ENCODE measurements at places on chromosomes 16 and 17.

GRCh38 chr17:36949461-36949927, 740 bp downstream of the AATF start:
- DNase-seq: peak; percentile 55

GRCh38 chr17:1376061-1376460, 24.0 kb downstream of the YWHAE start:
- no peak for DNase-seq

DNA sequence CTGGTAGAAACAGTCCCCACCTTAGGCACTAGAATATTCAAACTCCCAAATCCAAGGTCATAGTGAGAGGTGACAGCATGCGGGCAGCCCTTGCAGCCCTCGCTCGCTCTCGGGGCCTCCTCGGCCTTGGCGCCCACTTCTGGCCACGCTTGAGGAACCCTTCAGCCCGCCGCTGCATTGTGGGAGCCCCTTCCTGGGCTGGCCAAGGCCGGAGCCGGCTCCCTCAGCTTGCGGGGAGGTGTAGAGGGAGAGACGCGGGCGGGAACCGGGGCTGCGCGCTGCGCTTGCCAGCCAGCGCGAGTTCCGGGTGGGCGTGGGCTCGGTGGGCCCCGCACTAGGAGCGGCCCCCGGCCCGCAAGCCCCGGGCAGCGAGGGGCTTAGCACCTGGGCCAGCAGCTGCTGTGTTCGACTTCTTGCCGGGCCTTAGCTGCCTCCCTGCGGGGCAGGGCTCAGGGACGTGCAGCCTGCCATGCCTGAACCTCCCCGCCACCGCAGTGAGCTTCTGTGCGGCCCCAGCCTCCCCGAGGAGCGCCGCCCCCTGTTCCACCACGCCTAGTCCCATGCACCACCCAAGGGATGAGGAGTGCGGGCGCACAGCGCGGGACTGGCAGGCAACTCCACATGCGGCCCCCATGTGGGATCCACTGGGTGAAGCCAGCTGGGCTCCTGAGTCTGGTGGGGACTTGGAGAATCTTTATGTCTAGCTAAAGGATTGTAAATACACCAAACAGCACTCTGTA, 45.0 kb downstream of the KPNA2 start:
- DNase-seq: no peak

DNA sequence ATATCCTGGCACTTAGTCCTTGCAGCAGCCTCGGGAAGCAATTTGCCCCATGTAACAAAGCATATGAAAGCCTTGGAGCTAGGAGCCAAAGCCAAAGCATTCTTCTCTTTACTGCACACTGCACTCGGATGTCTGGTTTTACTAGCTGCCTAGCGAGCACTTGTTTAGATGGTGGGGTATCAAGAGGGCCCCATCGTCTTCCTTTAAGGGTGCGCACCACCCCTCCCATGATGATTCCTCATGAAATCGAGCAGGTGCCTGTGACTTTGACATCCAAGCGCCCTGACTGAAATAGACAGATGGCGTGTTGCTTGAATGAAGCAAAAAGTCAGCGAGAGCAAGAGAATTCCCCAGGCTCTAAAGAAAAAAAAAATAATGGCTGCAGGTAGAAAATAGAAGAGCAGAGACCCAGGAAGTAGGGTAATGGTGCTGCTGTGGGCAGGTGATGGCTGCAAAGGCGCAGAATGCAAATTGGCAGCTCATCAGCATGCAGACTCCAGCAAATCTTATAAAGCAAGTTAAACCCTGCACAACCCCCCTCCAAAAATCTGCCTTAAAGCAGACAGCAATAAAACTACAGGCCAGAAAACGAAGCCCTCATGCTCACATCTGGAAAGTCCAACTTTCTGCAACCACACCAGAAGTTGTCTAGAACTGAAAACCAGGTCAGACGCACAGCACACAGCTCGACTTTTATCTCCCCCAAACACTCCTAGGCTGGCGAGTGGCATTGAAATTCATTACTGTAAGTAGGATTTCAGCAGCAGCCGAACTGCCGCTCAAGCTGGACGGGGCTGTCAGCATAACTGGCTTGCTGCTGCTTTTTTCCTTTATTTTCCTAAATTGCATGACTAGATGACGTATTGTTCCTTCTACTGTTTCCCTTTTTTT, 384.3 kb downstream of the RBFOX1 start:
- DNase-seq: no peak

GRCh38 chr17:60630352-60630751, 30.4 kb downstream of the PPM1D start:
- no peak for DNase-seq

- DNase-seq: no peak
These were observed at the start of gene PLEKHH3 for GRCh38 chr17:42676424-42677011. Gene PLEKHH3 (minus strand): TSS chr17:42676994. CDS start chr17:42676563, 431 bp downstream.

GRCh38 chr16:88810912-88811768, 588 bp downstream of the APRT start:
- peak; percentile 85 for DNase-seq

- peak; percentile 53 for DNase-seq
These were observed 1.1 kb downstream of the ZCCHC14 start for GRCh38 chr16:87491522-87492290.

- DNase-seq: no peak
These were observed 1.7 kb downstream of the RBFOX3 start for GRCh38 chr17:79609049-79609589.

GRCh38 chr17:11909348-11909747, 87.9 kb downstream of the ZNF18 start:
- DNase-seq: no peak

DNA sequence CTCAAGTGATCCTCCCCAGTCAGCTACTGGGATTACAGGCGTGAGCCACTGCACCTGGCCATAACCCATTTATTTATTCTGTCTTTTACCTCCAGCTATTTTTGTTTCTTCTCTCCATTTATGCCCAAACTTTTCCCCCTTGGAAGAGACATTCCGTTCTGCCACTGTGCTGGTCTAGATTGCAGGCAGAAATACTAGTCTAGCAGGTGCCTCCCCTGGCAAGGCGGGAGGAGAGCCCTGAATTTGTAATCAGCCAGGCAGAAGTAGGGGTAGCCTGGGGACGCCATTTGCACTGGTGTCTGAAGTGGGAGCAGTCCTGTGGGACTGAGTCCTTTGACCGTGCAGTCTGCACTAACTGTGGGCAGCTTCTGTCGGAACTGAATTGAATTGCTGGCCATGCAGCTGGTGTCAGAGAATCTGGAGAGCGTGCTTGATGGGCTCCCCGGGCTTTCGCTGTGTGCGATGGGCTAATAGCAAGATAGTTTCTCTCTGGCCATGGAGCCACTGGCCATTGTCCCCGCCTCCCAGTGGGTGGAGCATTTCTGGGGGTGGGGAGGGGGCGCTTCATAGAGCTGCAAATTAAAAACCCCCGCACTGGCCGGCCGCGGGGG, 31.5 kb upstream of the LITAF start:
- DNase-seq: no peak
